ENCODE measurements at places on chromosomes 7 and 10. TPM values are rescaled to one million over a fixed set of nuclear protein-coding genes. Genes with fewer than 3 reads are reported as not detected.

The C10orf53 gene
- not detected for total RNA-seq

The SORCS3 gene
- total RNA-seq: not detected

The AKR1C2 gene
- total RNA-seq: 167 TPM

The COL1A2 gene
- 17.6 TPM for total RNA-seq

The ADAM12 gene
- 0.09 TPM for total RNA-seq

The CNOT4 gene
- total RNA-seq: 8.5 TPM

The MRLN gene
- not detected for total RNA-seq

The SOSTDC1 gene
- 1.1 TPM for total RNA-seq

The LIPF gene
- total RNA-seq: not detected

The SFMBT2 gene
- 0.05 TPM for total RNA-seq

The SPDYE1 gene
- not detected for total RNA-seq

The THSD7A gene
- not detected for total RNA-seq

The ABCB4 gene
- not detected for total RNA-seq

The DNAJB12 gene
- 26.3 TPM for total RNA-seq

The NDUFB8 gene
- 269 TPM for total RNA-seq

The GDF10 gene
- total RNA-seq: not detected

The PPP1R17 gene
- not detected for total RNA-seq

The TUBAL3 gene
- total RNA-seq: 0.35 TPM

The PRLHR gene
- total RNA-seq: not detected

The TMEM139 gene
- total RNA-seq: 8.7 TPM

The LIPM gene
- total RNA-seq: not detected

The HABP2 gene
- not detected for total RNA-seq

The MINPP1 gene
- total RNA-seq: 17.3 TPM

The IL2RA gene
- total RNA-seq: not detected

The JCAD gene
- 0.35 TPM for total RNA-seq

The TFEC gene
- not detected for total RNA-seq

The AFAP1L2 gene
- 8.0 TPM for total RNA-seq

The SPDYE11 gene
- total RNA-seq: not detected

The CALHM1 gene
- total RNA-seq: not detected

The KLF14 gene
- not detected for total RNA-seq

The NAMPT gene
- 147 TPM for total RNA-seq

The HPSE2 gene
- total RNA-seq: not detected

The SPDYE18 gene
- total RNA-seq: not detected
